ENCODE measurements at places on chromosomes 5 and 9.

DNA sequence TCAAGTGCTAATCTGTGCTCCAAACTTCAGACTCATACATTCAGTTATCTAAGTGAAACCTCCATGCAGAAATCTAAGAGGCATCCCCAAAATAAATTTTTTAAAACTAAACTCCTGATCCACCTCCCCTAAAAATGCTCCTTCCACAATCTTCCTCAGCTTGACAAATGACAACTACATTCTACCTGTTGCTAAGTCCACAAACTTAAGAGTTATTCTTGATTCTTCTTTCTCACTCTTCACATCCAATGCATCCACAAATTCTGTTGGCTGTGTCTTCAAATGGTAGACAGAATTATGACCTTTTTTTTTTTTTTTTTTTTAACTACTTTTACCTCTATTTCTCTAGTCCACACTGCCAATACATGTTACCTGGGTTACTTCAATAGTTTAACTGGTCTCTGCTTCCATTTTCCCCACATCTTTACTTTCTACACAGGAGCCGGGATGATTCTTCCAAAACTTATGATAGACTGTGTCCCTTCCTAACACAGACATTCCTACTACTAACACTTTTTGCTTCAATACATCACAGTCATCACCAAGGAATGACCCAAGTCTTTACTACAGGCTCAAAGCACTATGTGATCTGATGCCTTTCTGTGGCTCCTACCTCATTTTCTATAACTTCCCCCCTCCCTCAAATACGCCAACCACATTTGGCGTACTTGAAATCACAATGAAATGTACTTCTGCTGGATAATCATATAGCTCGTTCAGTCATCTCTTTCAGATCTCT lies 143.6 kb downstream of the PDE4D start:
- DNase-seq, result no peak

- DNase-seq, result no peak
Measured at GRCh38 chr9:132040808-132041207, 38.9 kb downstream of the MED27 start.

- peak; percentile 96 for DNase-seq
Measured at GRCh38 chr9:93697352-93698139, 121.2 kb downstream of the PHF2 start.

GRCh38 chr9:33162721-33163311 lies 4.3 kb downstream of the B4GALT1 start:
- no peak for DNase-seq

Measured in NCI-H1436 (cell line).